Neuronal stem cell (in vitro differentiated cells): ENCODE measurements at places on chromosomes 12 and 14.

GRCh38 chr14:34912966-34913365, 37.8 kb upstream of the BAZ1A start:
- no peak for DNase-seq

DNA sequence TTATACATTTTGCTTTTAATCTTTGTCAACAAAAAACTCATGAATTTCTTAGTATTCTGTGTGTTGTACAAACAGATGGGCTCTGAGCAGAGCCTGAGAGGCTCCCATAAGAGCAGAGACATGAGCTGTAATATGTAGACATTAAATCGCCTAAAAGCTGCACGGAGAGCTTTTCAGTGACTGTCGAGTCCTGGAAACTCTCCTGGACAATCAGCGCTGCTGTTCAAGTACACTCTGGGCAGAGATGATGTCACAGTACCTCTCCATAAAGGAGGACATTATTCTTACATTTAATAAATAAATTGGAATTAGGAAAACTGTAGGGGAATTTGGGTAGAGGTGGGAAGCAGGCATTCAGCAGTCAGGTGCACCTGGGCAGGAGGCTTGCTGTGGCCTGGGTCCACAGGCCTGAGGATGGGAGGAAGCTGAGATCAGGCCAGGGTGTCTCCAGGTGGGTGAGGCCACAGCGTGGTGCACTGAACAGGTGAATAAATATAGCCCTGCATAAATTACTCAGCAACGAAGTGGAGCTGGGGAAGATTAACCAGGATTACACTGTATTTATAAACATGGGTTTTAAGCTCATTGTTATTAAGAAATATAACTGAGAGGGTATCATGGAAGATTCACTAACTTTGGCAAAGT, 13.3 kb upstream of the TCL1A start:
- no peak for DNase-seq

GRCh38 chr12:132660052-132660451, 27.1 kb downstream of the POLE start:
- no peak for DNase-seq

- DNase-seq: no peak
Observed at GRCh38 chr12:1665366-1665765, 25.5 kb upstream of the ADIPOR2 start.

DNA sequence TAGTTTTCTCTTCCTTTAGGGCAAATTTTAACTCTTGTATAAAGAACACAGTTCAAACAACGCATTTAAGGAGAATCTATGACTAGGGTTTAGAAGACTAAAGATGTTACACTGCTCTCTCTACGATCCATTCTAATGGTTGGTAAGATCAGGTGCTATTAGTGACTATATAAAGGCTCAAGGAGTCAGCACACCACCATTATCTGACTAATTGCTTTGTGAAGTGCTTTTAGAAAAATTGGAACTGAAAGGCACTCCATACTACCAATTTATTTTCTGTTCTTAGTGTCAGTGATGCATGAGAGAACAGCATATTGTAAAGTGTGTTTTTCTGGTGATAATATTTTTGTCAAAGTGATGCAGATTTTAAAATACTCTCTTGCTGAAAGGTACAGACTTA, 136.8 kb downstream of the SYT1 start:
- DNase-seq: no peak

DNA sequence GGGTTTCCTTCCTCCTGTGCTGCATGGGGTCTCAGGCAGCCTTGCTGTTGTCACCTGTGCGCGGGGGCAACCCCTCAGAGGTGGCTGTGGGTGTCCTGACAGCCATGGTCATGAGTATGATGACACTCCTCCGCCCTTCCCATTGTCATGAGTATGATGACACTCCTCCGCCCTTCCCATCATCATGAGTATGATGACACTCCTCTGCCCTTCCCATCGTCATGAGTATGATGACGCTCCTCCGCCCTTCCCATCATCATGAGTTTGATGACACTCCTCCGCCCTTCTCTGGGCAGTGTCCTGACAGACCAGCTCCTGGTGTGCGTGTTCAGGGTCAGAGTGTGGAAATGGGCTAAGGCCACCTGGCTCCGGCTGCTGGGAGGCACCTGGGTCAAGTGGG, 40.0 kb downstream of the FBRSL1 start:
- no peak for DNase-seq

- no peak for DNase-seq
Observed at GRCh38 chr12:21509768-21510167, 8.2 kb downstream of the GOLT1B start.

- DNase-seq: no peak
Observed at GRCh38 chr14:75871181-75871880, 110.5 kb downstream of the TGFB3 start.

- DNase-seq: no peak
Observed at GRCh38 chr14:55949708-55950107, 168.5 kb upstream of the PELI2 start.

DNA sequence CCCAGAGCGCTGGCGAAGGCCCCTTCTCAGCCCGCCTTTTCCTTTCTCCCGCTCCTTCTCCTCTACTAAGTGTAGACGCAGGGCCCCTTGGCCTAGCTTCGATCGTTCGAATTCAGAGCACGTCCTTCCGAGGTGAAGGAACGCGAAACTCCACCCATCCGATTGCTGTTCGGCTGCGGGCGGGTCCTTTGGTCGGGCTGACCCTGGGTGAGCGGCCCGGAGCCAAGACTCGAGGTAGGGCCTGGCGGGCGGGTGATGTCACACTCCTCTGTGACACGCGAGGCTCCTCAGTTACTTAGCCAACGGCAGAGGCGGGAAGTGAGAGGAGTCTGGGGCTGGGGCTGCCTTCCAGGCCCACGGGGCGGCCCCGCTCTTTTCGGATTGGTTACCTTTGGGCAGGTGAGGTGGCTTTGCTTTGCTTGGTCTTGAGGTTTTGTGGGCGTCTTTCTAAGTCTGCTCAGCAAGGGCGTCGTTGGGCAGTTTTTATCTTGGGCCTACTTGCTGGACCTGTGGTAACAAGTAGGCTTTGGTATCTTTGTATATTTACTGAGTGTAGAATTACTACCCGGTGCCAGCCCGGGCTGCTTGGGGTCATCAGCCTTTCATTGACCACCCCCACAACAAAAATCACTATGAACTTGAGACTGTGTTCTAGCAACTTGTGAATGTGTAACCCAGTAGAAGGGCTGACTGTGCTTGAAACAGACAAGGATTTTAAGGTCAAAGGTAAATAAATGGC, 694 bp downstream of the TMBIM6 start:
- DNase-seq: no peak

- peak; percentile 88 for DNase-seq
Observed at GRCh38 chr12:13851828-13852227, 129.6 kb downstream of the GRIN2B start.

DNA sequence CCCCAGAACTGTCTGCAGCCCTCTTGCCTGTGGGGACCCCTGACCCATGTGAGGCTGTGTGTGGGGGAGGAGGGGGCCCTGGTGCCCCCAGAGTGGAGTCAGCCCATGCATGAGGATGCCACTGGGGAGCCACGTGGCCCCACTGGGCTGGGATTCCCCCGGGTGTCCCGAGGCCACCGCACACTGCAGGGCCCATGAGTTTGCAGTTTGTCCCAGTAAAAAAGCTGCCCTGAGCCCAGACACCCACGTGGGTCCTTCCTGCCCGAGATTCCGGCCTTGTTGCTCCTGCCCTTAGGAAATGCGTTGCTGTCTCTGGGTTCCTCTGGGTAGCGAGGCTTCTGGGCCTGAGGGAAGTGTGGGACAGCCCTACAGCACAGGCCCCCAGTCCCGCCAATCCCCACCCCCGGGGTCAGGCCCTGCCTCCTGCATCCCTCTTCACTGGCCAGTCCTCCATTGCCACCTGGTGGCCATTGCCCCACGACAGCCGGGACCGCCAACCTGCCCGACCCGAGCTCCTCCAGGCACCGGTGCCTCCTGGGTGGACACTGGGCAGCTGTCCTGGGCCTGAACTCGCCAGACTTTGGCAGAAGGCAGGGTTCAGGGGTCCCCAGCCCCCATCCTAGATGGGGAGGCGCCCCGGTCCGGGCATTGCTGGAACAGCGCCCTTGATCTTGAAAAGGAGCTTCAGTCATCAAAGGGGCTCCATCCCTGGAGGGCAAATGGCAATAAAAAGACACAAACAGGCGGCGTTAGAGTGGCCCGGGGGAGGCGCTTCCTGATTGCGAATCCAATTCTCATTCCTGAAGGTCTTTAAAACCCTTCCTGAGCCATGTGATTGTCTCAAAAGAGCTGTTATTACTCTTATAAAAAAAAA, 15.6 kb upstream of the C14orf180 start:
- DNase-seq: peak; percentile 67

DNA sequence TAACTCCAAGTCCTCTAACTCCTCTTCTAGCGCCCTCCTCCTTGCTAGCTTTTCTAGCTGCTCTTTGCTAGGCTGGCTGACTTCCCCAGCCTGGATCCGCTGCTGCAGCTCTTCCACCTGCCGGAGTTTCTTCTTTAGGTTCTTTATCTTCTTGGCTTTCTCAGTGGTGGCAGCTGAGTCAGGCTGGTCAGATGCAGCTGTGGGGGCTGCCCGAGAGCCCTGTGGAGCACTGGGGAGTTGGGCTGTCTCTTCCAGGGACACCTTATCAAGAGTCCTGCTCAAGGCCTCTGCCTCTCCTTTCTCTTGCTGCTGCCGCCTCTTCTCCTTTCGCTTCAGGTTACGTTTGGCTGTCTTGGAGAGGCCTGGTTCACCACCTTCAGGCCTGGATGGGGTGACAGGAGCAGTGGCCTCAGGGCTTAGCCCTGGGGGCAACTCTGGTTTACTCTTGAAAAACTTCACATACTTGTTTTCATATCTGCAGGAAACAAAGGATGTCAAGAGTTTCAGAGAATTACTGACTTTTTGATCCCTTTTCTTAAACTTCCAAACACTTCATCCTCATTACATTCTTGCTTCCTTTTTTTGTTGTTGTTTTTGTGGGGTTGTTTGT, 25.7 kb downstream of the PYM1 start:
- no peak for DNase-seq

DNA sequence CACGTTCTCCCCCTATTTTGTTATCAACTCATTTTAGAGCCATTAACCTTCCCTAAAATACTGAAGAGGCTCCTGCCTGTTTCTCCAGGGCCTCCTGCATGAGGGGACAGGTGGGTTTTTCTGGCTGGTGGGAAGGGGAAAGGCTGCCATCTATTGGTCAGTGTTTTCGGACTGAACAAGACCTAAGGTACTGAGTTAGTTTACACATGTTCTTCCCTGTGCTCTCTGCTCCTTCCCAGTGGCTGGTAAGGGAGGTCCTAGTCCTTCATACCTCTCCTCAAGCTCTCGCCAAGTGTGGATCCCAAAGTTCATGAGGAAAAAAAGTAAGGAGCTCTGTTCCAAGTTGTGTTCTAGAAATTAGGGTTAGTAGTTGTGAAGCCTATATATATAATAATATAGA, 357.5 kb downstream of the FSCB start:
- peak; percentile 65 for DNase-seq

GRCh38 chr14:93870377-93870776, 56.8 kb upstream of the FAM181A start:
- DNase-seq: no peak

DNA sequence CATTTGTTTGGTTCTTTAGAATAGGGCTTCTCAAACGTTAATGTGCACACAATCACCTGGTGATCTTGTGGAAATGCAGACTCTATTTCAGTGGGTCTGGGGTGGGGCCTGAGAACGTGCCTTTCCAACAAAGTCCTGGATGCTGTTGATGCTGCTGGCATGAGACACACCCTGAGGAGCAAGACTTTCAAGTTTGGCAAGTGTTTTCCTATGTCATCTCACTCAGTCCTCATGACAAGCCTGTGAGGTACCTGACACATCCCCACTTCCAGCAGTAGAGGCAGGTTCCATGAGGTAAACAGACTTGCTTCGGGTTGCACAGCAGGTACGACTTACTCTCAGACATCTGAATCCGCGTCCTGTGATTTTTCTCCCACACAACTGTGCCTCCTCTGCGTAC, 147.1 kb downstream of the MYRFL start:
- no peak for DNase-seq

GRCh38 chr14:22536853-22537338, 52.1 kb downstream of the DAD1 start:
- no peak for DNase-seq

GRCh38 chr12:3214526-3215365, 137.6 kb downstream of the TSPAN9 start:
- no peak for DNase-seq

DNA sequence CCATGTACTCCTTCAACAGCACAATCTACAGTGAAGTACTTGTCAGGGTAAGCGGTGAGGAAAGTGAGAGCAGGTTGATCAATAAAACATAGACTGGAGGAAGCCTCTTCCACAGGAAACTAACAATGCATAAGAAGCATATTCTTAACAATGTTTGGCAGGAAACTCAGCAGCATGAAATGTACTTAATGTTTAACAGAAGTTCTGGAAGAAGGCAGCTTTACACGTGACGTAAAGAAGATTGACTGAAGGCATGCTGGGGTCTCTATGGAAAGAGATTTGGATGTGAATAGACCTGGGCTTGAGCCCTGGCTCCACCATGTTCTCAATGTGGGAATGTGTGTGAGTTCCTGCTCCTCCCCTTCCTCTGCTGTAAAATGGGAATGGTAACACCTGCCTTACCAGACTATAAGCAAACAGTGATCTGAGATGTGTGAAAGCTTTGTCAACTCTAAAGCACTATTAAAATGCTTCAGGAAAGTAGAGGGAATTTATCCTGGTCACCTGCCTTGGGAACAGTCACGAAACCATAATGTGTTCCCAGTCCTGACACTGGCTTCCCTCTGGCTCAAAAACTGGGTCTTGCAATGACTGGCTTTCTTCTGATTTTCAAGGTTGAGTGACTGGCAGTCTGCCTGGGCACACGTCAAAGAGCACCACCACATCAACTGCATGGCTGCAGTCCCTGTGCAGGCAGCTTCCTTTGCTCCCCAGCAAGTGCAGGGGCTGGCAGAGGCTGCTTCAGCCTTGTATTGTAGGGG, 384.6 kb downstream of the APAF1 start:
- DNase-seq: no peak

DNA sequence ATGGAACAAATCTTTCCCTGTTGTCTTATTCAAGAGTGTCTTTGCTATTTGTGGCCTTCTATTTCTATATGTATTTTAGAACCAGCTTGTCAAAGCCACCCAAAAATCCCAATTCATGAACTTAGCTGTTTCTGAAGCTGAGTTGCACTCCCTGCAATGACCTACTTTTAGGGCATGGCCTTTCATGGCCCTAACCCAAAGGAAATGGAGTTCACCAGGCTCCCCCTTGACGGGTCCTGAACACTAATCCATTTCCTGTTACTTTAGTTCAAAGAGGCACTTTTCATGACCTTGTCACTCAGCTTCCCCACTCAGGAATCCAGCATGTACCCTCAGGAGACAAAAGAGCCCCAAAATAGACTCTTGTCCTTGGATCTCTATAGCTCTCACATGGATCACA, 7.6 kb downstream of the TMED8 start:
- no peak for DNase-seq

GRCh38 chr14:98015921-98016320, 1218.7 kb downstream of the VRK1 start:
- no peak for DNase-seq

DNA sequence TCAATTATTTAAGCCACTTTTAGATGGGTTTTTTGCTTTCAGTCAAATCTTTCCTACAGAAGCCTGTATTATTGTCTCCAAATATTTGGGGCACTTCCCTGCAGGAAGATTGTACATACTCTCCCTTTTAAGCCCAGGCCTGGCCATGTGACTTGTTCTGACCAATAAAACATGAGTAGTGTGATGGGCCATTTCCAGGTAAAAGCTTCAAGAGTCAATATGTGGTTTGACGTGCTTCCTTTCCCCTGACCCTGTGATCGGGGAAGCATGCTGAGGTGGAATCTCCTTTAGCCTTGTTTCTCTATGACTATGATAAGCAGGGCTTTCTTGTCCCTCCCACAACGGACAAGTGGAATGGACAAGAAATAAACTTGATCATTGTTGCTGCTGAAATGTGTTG, 14.2 kb upstream of the NIN start:
- DNase-seq: no peak

- no peak for DNase-seq
Observed at GRCh38 chr12:24780697-24781368, 168.1 kb downstream of the BCAT1 start.
